ENCODE measurements at places on chromosomes 7 and 10. TPM values are rescaled to one million over a fixed set of nuclear protein-coding genes. Genes with fewer than 3 reads are reported as not detected.

GRCh38 chr10:102727037-102727818 is 12.8 kb downstream of the SFXN2 start:
- no peak for DNase-seq

GRCh38 chr10:97518301-97519043 is 19.7 kb downstream of the UBTD1 start:
- DNase-seq: no peak

Gene EPDR1
- total RNA-seq: 103 TPM

Gene PDE6C
- total RNA-seq: not detected

DNA sequence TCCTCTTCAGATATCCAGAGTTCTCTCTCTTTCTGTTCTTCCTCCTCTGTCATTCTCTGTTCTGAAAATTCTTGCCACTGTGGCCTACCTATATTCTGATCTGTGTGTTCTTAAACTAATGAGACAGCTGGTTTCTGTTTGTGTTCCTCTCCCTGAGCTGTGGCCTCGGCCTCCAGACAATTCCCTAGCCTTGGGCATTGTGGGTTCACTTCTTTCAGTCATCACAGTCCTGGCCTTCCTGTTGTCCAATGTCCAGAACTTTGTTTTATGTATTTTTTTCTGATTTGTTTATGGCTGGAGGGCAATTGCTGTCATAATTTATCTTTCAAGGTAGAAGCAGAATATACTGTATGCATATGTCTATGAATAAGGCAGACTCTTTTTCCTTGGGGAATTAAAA is 173.2 kb upstream of the MTPN start:
- DNase-seq: no peak

Gene ANKRD7
- 0.64 TPM for total RNA-seq

- no peak for DNase-seq
Measured at GRCh38 chr7:134696261-134696660, 49.6 kb downstream of the BPGM start.

Gene SLC13A1
- not detected for total RNA-seq

Gene CALCR
- 0.17 TPM for total RNA-seq

- peak; percentile 26 for DNase-seq
Measured at GRCh38 chr7:158702944-158703343, 1.7 kb downstream of the NCAPG2 start.

- no peak for DNase-seq
Measured at GRCh38 chr10:60043561-60044241, 137.3 kb upstream of the CCDC6 start.
